OCI-M1 (cell line): ENCODE measurements at places on chromosomes 1 and 21.

DNA sequence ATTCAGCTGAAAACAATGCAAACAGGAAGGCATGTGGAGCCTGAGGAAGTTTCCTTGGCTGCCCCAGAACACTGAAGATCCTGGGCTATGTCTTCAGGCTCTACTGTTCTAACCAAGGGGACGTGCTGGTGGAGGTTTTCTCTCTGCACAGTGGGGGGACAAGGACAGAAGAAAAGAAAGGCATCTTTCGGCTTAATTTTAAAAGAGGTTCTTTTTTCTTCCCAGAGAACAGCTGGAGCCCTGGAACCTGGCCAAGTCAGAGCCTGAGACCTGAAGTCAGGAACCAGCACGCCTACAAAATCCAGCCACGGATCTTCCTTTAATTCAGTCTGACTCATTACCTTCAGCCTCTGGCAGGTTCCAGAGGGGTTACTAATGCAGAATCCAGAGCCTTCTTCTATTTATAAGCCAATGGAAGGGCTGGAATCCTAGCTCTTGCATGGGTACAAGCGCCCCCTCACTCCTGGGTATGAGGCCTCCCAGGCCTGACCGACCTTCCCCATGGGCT, 19.8 kb downstream of the CTNNBIP1 start:
- no peak for DNase-seq

DNA sequence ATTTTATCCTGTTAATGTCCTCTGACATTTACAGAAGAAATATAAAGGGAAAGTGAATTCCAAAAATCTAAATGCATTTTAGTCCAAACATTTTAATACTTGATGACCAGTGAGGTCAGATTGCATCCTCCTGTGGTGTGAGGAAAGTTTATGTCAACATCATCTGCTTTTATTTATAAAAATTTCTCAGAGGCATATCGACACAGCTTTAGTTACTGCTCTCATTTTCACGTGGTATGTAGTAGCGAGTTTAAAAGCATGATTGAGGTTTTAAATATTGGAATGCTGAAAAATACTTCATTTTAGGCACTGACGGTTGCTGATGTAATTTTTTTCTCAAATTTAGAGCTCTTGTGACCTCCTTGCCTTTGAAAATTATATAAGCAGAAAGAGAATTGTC, 234.8 kb downstream of the HMCN1 start:
- DNase-seq, result no peak

- DNase-seq, result no peak
Observed at GRCh38 chr1:45040297-45040696, 28.2 kb downstream of the UROD start.

DNA sequence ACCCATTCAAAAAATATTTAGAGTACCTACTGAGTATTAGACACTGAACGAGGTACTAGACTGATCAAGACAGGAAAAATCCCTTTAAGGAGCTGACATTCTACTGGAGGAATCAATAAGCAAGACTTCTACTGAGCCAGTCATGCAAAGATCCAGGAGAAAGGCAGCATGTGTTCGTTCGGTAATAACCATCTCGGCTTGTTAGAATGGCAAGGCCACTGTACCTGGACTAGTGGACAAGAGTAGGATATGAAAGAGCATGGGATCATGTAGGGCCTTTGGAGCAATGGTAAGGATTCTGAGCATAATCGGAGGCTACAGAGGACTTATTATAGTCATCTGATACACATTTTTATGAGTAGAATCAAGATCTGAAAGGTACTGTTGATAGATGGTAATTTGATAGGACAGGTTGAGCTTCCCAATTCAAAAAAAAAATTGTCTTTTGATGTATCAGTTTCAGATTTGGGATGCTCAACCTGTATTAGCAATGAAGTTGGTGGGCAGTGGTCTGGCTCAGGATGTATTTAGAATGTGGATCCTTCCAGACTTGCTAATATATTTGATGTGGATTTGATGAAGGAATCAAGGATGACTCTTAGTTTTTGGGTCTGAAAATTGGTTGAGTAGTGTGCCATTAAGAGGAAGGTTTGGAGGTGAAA, 2.3 kb downstream of the COX20 start:
- DNase-seq, result peak; percentile 50

GRCh38 chr1:92929461-92929860, 31.8 kb downstream of the DIPK1A start:
- no peak for DNase-seq

GRCh38 chr1:37930246-37931101, 16.4 kb downstream of the INPP5B start:
- DNase-seq, result no peak

DNA sequence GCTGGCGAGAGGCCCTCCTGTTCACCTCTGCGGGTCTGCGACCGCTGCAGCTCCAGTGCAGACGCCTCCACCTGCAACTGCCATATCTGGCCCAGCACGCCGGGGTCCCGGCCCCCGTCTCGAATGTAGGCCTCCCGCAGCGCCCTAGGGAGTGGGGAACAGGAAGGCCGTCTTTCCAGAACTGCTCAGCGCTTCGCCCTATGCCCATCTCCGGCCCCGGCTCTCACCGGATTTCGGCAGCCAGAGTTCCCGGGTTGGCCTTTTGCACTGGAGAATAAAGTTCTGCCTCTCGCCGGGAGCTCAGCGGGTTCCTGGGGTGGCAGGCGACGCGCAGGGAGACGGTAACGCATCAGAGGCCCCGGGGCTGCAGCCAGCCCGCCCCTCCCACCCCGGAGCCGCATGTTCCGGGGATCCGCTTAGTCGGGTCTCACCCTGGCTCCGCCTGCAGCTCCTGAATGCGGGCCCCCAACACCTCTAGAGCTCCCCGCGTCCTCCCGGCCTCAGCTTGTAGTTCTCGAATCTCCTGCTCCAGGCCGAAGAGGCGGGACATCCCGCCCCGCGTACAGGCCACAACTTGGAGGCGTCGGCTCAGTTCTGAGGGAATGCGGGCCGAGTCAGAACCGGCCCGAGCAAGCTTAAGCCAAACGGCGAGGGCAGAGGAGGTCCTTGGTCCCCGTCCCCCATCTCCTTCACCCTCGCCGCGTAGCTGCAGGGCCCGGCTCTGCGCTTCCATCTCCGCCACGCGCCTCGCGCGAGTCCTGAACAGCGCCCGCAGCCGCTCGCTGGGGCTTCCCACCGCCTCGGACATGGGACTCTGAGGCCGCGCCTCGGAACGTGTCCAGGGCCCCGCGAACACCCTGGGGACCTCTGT, 1.1 kb downstream of the CCDC17 start:
- DNase-seq, result no peak

DNA sequence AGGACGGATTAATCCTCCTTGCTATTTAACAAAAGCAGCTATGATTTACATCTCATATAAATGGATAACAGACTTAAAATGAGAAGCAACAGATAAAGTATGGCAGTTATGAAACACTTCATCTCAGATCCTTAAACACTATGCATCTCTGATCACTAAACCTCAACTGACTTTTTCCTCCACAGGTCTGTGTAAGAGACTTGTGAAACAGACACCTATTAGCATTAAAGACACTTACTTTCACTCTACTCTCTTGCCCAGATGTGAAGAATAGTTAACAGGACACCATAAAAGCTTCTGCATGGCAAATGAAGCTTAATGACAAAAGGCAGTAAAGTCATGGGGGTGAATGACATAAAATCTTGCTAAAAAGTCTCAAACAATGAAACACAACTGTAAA, 6.2 kb downstream of the LIN9 start:
- DNase-seq, result no peak

DNA sequence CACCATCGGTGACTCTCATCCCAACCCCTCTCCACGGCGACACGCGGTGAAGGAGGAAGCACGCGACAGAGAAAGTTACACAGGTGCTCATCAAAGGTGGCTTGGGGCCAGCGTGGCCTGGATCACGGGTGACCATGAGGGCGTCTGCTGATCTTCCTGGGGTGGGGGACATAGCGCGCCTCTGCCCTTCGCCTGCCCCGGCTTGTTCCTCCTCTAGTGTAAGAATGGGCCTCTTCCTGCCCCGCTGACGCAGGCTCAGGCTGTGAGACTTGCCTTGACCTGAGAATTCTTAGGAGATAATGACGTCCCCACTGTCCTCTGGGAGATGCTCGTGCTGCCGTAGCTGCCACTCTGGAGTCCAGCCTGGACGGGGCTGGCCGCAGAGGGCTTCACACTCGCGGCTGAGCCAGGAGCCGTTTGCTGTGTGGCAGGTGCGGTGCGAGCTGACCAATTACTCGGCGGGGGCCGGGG, 39.0 kb upstream of the TMEM52 start:
- DNase-seq, result no peak

DNA sequence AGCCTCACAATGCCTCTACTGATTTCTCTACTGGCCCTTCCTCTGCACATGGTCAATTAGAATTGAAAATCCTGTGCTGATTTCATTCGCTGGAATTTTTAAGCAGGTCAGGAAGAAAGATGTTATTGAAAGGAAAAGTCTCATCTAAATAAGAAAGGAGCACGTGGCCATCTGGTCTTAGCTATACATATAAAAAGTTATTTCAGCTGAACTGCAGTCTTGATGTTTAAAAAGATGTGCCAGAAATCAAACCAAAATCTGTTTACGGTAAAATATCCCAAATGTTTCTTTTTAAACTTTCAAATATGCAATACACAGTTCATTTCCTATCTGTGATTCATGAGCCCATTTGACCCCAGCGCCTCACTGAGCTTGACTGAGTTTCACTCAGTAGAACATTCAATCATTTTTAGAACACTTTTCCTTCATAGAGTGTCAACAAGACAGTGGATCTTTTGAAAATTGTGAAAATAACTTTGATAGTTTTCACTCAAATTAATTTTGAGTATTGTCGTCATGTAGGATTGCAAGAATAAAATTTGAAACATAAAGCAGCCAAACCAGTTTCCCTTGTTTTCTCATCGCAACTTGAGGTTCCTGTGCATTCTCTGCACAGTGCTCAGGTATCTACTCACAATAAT, 293.6 kb downstream of the PTPRC start:
- DNase-seq, result peak; percentile 77

DNA sequence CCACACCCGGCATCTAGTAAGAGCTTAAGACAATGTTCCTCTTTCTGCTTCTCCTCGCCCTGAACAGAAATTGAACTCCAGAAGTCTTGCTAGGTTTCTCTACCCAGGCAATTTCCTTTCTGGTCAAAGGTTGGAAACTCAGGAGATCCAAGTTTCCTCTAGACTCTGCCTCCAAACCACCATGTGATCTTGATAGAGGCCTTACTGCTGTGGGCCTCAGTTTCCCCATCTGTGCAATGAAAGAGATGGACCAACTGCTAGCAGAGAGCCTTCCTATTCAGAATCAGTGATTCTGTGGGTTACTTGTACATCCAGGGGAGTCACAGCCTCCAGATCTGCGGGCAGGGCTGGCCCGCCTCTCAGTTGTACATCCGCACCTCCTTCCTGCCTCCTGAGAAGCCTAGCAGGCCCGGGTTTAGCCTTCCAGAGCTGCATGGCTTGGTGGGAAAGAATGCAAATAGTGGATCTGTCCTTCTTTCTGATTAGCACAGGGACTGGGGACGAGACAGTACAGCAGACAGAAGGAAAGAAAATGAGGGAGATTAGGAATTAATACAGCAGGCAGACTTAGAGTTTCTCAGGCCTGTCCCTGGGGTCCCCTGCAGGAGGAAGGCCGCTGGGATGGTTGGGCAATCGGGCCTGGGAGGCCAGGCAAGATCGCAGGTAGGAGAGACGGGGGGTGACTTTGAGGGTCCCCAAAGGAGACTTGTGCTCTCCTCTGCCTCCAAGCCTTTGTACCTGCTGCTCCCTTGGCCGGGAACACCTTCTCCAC, 83.9 kb downstream of the PAX7 start:
- DNase-seq, result no peak

GRCh38 chr1:11570821-11571380, 83.3 kb downstream of the FBXO2 start:
- no peak for DNase-seq

GRCh38 chr1:99700020-99700419, 54.1 kb downstream of the PALMD start:
- DNase-seq, result no peak

- DNase-seq, result peak; percentile 56
Observed at GRCh38 chr1:27342778-27343638, 1.2 kb downstream of the SYTL1 start.

DNA sequence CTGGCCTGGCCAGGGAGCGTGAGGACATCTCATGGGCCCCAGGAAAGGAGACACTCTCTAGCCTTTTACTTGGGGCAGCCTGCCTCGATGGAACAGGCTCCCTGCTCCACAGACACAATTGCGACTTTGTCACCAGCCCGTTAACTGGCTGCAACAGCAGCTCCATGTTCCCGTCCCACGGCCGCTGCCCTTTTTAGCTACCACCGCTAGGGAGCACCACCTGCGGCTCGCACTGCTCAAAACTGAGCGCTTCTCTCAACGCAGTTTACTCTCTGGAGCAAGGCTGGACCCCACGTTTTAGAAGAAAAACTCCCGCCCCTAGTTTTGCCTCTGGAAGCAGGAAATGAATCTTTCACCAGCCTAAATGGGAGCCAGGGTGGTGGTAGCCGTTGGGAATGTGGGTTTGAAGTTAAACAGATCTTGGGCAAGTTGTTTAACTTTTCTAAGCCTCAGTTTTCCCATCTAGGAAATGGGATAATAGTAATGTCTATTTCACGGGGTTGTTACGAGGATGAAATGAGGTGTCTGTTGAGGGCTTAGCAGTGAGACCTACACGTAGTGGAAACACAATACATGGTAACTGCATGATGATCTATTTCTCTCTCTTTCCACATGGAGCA, 3.5 kb upstream of the LRRC38 start:
- no peak for DNase-seq

GRCh38 chr1:53332833-53333232, 5.0 kb upstream of the LRP8 start:
- no peak for DNase-seq

- DNase-seq, result no peak
Observed at GRCh38 chr1:94694226-94694915, 125.8 kb upstream of the SLC44A3 start.

DNA sequence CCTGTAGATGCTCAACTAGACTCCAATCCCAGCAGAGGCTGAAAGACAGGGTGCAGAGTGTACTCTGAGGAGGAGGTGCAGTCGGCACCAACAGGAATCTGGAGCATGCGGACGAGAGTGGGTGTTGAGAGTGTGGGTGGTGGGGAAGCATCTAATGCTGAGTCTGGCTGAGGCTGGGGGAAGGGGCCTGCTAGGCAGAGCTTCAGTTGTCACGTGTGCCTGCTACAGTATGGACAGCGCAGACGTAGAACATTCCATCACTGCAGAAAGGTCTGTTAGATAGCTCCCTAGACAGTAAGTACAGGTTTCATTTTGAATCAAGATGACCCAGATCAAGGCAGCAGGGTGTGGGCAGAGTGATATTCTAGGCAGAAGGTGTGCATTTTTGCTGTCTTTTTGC, 23.1 kb downstream of the SNAP47 start:
- no peak for DNase-seq

- DNase-seq, result no peak
Observed at GRCh38 chr1:21188235-21188634, 11.5 kb upstream of the EIF4G3 start.
